ENCODE measurements at places on chromosomes 12 and 14.

DNA sequence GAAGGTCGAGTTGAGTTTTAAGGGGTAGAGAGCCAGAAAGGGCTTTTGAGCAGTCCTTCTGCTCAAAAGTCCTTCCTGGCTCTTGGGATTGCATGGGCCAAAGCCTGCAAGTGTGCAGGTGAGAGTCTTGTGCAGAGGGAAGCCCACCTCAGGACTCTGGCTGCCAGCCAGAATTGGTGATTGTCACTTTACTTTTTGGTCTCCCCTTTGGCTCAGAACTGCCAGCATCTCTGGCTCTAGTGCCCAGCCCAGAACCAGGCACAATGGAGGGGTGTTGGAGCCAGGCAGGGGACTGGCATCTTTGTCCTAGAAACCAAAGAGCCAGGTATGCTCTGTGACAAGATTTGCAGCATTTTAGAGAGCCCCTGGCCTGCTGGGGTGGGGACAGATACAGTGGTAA is 23.5 kb downstream of the FAM222A start:
- DNase-seq, result no peak

GRCh38 chr12:122141911-122142725 is 31.9 kb downstream of the IL31 start:
- DNase-seq, result no peak

DNA sequence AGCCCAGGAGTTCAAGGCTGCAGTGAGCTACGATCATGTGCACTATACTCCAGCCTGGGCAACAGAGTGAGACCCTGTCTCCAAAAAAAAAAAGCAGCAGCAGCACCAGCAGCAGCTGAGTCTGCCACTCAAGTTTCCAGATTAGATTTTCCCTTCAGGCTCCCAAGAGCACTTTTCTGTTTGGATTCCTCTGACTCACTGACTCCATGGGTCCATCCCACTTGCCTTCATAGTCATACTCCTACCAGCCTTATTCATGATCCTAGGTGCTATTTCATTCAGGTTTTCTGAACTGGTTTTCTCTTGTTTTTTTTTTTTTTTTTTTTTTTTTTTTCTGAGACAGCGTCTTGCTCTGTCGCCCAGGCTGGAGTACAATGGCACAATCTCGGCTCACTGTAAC is 6.8 kb upstream of the TWF1 start:
- DNase-seq, result no peak

GRCh38 chr12:16984484-16984883 is 378.5 kb upstream of the LMO3 start:
- no peak for DNase-seq

Measured in NCI-H446 (cell line).